ENCODE measurements at places on chromosomes 1 and 21.

DNA sequence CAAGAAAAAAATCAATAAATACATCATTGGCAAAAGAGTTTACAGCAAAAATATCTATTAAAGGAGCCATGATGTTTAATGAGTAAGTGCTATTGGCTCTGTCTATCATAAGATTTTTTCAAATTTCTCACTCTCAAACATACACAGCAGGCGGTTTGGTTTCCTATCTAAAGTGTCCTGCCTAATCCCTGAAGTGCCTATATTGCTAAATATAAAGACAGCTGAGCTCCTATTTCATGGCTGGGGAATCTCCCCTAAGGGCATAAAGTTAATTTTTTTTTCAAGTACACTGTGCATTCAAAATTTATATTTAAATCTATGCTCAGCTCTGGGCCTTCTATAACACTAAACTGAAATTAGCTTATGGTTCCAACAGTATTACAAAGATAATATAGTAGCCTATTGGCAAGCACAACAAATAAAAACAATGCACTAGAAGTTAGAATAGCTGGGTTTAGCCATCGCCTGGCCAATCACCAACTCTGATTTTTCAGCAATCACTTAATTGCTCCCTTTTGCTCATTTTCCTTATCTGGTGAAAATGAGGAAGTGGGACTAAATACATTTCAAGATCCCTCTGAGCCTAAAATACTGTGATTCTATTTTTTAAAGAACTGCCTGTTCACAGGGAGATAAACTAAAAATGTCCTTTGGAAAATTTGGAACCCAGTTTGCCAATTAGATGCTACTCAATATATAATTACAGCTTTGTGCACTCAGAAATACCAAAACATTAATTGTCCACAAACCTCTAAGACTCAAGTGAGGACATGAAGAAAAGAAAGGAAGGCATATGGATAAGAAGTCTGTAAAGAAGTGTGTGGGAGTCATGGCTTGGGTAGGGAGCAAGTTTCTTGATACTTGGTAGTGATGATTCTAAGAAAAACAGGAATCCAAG is 62.5 kb downstream of the WDR64 start:
- no peak for DNase-seq

DNA sequence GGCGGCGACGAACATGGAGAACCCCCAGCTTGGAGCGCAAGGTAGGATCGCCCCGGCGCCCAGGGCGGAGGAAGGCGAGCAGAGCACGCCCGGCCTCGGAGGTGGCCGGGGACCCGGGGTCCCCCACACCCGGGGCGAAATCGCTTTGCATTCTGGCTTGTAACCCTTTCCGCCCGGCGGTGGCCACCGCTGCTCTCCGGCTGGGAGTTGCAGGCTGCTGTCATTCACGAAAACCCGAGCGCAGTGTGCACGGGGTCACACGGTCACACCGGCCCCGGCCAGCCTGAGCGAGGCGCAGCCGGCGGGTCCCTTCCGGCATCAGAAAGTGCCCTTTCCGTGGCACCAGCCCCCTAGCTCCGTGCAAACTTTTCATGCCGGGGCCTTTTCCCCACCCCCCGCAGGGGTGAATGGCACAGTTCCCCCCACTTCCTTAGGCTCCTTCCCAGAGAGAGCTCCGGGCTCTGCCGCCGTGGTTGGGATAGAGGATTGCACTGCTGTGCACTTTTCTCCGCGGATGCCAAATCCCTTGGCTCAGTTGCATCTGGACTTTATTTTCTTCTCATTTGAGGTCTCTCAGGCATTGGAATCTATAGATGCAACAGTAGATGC is 802 bp downstream of the KAZN start:
- no peak for DNase-seq

GRCh38 chr1:202283379-202283844 is 58.3 kb downstream of the UBE2T start:
- no peak for DNase-seq

- no peak for DNase-seq
Observed at GRCh38 chr1:204928671-204929486, 58.2 kb downstream of the NFASC start.

- DNase-seq = no peak
Observed at GRCh38 chr1:119004781-119005180, 16.6 kb upstream of the TBX15 start.

GRCh38 chr1:197116156-197116555 is 30.3 kb downstream of the ASPM start:
- no peak for DNase-seq

GRCh38 chr1:54453022-54453421 is 46.8 kb upstream of the SSBP3 start:
- DNase-seq = no peak

DNA sequence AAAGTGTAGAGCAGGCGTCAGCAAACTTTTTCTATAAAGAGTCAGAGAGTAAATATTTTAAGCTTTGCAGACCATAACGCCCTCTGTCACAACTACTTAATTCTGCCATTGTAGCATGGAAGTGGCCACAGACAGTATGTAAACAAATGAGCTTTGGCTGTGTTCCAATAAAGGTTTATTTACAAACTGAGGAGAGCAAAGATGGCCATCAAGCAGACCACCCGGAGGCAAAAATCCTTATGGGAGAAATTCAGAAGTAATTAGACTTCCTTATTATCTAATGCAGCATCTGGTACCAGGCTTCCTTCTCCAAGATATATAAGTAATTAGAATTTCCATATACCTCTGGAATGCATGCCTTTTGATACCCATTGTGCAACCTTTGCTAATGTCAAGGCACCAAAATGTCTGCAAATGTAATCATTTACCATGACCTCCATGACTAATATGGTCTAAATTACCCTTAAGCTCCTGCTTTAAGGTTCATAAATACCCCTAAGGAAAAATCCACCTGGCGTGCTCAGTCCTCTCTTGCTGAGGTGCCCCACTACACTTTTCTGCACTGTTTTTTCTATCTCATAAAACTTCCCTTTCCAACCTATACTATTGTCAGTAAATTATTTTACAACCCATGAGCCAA is 377.8 kb downstream of the MATN1 start:
- DNase-seq = no peak

DNA sequence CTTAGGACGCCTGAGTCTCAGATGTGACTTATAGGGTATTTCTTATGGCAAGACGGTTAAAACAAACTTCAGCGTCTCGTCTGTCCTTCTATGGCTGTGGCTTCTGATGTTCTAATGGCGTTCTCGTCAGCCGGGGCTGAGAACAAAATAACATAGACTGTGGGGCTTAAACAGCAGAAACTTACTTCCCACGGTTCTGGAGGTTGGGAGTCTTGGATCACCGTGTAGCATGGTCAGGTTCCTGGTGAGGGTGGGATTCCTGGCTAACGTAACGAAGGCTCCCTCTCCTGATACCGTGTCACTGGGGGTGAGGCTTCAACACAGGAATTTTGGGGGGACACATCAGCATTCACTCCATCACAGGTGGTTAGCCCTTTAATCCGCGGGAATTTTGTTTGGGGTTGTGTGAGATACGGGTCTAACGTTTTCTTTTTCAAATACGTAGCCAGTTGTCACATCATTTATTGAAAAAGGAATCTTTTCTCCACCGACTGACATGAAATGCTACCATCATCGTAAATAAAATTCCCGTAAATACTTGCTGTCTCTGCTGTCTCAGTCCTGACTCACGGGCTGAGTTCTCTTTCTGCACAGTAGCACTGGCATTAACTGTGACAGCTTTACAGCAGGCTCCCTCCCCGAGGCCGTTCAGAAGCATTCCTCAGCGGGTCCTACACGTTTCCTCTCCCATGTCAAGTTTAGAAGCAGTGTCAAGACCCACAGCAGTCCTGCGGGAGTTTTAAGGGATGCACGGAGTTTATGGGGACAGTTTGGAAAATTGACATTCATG is 8.1 kb upstream of the POFUT2 start:
- DNase-seq = peak; percentile 22

DNA sequence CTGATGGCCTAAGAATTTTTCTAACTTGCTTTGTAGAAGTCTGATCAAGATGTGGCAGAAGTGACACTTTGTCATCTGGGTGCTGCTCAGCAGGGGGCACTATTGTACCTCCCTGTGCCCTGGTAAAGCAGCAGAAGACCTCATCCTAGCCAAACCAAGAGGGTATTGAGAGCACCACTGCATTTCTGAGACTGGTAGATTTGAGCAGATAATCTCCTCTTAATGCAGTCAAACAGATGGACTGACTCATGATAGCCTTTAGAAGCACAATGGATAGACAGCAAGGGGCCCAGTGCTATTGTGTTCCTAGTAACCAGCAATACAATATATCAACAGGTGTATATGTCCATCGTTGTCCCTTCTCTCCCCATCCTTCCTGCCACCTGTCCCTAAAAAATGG is 5.7 kb downstream of the TPM3 start:
- DNase-seq = peak; percentile 62

DNA sequence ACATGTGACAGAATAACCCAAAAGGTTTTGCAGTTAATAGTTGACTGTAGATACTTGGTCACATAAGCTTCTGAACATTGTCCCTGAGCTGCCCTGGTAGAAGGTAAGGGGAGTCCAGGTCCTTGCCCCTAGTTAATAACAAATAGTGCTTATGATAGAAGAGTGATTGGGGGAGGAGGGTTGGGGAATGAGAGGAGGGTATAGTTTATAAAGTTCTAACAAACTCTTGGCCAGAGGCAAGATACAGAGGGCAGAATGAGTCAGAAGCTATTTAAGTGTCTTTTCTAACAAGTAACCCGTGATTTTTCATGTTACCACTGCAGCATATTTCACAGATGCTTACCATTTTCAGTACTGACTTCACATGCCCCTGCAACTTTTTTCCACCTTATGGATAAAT is 26.7 kb upstream of the MYOCOS start:
- peak; percentile 54 for DNase-seq

DNA sequence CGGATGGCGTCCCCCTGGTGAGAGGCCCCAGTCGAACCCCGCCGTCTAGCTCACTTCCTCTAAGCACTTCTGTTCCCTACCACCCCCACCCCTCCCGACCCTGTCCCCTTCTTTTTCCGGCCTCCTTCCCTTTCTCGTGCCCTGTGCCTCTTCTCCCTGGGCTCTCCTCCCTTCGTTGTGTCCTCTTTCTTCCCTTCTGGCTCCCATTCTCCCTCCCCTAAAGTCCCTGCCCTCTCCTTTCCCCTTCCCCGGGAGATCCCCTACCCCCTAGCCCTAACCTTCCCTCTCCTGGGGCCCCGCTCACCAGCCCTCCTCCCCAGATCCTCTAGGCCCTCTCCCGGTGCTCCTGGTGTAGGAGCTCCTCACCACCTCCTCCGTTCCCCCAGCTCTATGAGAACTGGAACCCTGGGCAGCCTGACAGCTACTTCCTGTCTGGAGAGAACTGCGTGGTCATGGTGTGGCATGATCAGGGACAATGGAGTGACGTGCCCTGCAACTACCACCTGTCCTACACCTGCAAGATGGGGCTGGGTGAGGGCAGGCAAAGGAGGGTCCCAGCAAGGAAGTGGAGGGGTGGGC is 15.9 kb downstream of the BCAN start:
- no peak for DNase-seq

DNA sequence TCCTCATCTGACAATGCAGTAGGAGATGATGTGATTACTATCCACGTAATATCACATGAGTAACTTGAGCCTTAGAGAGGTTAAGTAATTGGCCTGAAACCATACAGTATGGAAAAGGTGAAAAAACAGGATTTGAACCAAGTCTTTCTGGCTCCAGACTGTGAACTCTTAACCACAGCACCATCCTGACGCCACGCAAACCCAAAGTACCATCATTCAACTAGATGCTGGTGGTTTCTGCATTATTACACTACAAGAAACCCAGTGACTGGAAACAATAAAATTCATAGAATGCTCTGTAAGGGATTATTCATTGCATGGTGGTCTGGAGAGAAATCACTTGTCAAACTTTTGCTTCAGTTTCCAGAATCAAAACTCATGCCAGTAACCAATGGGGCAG is 90.7 kb downstream of the MAB21L3 start:
- no peak for DNase-seq

- no peak for DNase-seq
Observed at GRCh38 chr1:184614667-184615066, 140.0 kb downstream of the EDEM3 start.

GRCh38 chr21:44520326-44521300 is 19.4 kb downstream of the KRTAP10-1 start:
- no peak for DNase-seq

GRCh38 chr1:25520446-25521061 is 22.9 kb upstream of the LDLRAP1 start:
- no peak for DNase-seq

- DNase-seq = no peak
Observed at GRCh38 chr1:54476530-54477109, 70.4 kb upstream of the SSBP3 start.

DNA sequence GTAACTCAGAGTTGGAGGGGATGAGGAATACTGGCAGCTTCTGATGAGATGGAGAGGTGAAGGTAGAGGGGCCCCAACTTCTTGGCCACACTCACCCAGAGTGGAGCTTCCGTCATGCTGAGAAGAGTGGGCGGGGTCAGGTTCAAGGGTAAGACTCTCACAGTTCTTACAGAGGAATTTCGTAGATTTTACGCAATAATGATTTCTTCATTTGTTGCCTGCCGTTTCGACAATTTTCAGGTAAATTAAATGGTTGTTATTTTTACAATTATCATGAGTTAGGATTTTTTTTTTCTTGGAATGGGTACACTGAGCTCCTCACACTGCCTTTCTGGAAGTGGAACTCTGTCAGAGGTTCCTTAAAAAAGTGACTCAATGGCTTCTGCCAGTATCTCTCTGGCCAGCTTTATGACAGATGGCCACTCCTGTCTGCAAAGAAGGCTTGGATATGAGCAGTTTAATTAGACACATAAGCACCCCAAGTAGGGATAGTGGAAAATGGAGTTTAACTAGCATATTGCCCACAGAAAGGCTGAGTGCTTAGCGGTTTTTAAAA is 13.8 kb upstream of the NLRP3 start:
- DNase-seq = no peak

DNA sequence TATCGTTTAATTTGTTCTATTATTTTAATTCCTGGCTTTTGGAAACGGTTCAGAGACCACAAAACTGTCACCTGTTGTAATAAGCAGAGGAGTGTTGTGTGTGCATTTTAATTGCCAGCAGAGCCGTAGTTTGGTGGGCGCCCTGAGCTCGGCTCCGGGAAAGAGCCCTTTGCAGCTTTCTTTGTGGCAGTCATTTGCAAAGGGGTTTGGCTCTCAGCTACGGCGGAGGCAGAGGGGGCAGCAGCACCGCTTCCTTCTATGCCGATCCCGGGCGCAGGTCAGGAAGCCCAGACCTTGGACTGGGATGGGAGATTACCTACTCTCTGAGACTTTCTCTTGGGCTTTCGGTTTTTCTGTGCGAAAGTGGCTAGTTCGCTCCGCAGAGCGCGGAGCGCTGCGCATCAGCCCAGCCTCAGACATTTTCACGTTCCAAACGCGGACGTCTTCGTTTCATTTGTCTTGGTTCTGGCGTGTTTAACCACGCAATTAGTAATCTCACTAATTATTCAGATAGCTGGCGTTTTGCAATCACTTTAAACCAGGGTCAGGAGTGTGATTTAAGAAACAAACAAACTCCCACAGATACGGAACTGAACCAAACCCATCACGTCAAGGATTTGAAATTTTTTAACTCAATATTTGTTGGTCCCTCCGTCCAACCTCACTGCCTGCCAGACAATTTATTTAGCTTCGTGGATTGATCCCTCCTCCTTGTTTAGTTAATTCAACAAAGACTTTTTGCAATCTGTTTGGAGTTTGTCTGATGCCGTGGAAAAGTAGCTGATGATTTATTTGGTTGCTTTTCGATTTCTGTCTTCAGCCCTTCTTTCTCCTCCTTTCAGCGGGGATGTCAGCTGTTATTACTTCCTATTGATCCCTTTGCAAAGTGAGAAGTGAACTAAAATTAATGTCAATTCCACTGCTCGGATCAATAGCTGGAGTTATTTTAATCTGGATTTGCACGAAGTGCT is 3.9 kb downstream of the RNF220 start:
- no peak for DNase-seq

GRCh38 chr1:30748699-30749401 is 8.7 kb downstream of the LAPTM5 start:
- DNase-seq = no peak

- DNase-seq = no peak
Observed at GRCh38 chr1:58515794-58516401, 30.6 kb downstream of the OMA1 start.

All from left lobe of liver (tissue), 2 donors.